ENCODE measurements at places on chromosomes 12 and 14.

DNA sequence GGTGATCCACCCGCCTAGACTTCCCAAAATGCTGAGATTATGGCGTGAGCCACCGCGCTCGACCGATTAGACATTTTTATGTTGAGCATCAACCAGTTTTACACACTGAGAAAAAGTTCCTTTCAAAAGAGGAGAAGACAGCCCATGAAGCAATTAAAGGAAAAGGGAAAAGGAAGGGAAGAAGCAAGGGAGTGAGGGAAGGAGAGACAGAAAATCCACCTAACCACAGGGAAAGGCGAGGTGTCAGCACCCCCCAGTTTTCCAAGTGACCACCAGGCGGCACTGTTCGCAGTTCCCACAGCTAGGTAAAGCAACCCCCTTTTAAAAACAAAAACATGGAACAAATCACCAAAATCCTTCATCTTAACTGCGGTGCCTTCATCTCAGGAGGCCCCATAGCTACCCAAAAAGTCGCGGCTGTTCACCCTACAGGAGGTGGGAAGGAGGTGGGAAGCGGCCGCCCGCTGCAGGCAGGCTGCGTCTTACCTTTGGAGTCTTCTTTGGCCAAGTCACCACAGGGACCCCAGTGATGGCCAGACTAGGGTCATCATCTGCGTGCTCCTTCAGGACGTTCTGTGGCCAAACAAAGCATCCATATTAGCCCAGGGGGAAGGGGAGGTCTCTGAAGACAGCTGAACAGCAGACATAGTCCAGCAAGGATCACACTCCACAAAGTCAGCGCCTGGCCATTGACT, 86.6 kb downstream of the KDM2B start:
- DNase-seq, result peak; percentile 48

GRCh38 chr12:2101771-2102170, 49.0 kb downstream of the CACNA1C start:
- DNase-seq, result no peak

- no peak for DNase-seq
Measured at GRCh38 chr12:76810671-76811419, 46.9 kb downstream of the ZDHHC17 start.

DNA sequence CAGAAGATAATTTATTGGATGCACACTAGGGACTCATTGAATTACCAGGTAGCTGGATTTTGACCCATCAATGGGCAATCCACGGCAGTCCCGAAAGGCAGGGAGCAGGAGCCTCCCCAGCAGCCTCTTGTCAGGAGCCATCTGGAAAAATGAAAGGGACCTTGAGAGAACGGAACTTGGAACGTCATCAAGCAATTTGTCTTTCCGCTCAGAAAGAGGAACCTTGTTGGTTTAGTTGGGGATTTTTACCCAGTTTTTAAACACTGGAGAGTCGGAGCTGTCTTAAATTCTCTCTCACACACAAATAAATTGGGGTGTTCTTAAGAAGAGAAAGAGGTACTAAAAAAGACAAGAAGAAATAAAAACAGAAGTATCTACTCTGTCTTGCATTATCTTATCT, 1351.7 kb upstream of the TMEM132C start:
- no peak for DNase-seq

DNA sequence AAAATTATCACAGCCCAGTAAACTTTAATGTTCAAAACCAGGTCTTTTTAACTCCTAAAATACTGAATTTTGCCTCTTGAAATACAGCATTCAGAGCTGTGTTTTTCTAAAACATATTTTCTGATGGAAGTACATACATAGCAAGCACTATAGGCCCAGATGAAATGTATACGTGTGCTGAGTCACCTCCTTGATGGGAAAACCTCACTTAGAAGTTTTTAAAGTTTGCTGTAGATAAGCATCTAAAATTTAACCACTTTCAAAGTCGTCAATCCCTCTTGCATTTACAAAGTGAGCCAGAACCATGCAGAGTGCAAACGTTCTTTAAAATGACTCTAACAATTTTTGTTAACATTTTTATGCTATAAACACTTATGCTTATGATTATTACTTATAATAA, 618.8 kb downstream of the RPS29 start:
- no peak for DNase-seq

- DNase-seq, result no peak
Measured at GRCh38 chr14:39939023-39939422, 506.8 kb upstream of the FBXO33 start.

DNA sequence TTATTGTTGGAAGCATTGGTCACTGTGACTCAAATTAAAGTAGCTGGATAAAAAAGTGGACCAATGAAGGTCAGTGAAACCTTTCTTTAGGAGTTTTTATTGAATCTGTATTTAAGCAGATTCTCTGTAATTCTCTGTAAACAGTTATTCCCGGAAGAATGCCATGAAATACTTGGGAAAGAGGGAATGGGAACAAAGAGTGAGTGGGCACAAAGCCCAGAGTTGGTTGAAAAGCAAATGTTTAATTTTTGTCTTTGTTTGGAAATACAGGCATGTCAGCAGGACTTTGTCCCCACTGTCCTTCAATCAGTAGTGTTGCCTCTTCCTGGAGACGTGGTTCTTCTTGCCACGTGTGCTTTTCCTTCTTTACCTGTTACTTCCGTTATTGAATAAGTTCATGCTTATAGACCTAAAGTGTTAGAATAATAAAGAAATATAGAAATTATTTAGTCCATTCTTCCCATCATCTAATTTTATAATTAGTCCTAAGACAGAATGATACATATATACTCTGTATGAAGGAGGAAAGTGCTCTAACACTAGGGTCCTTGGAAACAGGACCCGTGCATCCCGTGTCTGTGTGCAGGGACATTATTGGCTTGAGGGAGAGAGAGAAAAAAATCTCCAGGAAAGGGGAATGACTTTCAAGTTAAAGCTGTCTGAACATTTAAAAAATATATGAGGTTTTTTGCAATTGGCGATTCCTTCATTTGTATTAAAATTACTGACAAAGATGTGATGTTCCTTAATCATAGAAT, 2.0 kb upstream of the ANG start:
- DNase-seq, result peak; percentile 41

GRCh38 chr12:113198296-113198695, 12.8 kb downstream of the RITA1 start:
- DNase-seq, result no peak

GRCh38 chr12:56590237-56590830, 39.8 kb downstream of the BAZ2A start:
- no peak for DNase-seq

- no peak for DNase-seq
Measured at GRCh38 chr14:99677231-99678140, 6.6 kb upstream of the CYP46A1 start.

DNA sequence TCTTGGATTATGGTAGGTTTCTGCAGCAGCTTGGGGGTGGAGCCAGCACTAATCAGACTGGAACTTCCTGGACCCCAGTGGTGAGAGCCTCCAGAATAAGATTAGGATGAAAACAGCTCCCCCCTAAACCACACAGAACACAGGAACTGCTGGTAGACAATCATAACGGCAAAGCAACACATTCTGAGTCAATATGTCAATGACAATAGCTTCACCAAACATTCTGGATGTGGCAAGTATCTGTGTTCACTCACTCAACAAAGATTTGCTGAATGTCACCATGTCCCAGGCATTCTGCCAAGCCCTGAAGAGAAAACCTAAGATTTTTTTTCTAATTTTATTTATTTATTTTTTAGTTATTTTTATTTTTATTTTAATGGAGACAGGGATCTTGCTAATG, 65.2 kb downstream of the LRRC74A start:
- DNase-seq, result no peak

GRCh38 chr14:96285667-96286066, 29.7 kb downstream of the BDKRB1 start:
- no peak for DNase-seq

- DNase-seq, result no peak
Measured at GRCh38 chr12:95690861-95691635, 99.5 kb downstream of the NTN4 start.
